ENCODE measurements at places on chromosomes 1 and 21.

- no peak for ATAC-seq
Observed at GRCh38 chr1:107691540-107691939, 273.4 kb downstream of the VAV3 start.

GRCh38 chr1:204465546-204466415 is 28.8 kb downstream of the PIK3C2B start:
- no peak for ATAC-seq

DNA sequence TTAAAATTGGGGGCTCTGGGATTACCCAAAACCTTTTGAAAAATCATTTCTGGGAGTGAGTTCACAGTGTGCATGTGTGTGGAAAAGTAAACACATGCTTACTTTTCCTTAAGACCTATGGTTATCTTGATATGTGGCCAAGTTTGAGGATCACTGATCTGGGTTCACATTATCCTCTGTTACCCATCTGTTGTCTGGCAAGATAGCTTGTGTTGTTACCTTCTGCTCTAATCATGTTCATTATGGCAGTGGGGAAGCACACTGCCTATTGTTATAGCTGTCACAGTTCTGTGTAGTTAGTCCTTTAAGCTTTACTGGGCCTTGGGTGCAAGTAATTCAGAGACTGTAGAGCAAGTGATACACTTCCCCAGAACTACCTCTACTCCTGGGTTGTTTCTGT is 5.0 kb downstream of the CTBS start:
- no peak for ATAC-seq

- no peak for ATAC-seq
Observed at GRCh38 chr1:208939537-208940085, 643.9 kb upstream of the CAMK1G start.
